ENCODE measurements at places on chromosomes 5 and 9.

- no peak for DNase-seq
Observed at GRCh38 chr9:127180457-127181314, 58.3 kb upstream of the ANGPTL2 start.

- no peak for DNase-seq
Observed at GRCh38 chr9:91837981-91838731, 111.9 kb downstream of the ROR2 start.

DNA sequence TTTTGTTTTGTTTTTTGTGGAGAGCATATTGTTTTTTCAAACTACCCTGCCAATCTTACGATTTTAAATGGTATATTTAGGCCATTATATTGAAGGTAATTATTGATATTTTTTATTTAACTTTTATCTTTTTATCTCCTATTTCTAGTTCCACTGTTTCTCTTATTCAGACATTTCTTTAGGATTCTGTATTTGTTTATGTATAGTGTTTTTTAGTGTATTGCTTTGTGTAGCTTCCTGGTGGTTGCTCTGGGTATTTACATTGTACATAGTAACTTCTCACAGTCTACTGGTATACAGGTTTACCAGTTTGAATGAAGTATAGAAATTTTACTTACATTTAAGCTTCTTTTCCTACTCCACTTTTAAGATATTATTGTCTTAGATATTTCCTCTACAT lies 63.2 kb downstream of the ERCC6L2 start:
- no peak for DNase-seq

GRCh38 chr5:66958980-66959641 lies 237.5 kb downstream of the CD180 start:
- DNase-seq, result no peak

- DNase-seq, result no peak
Observed at GRCh38 chr5:99248066-99248465, 319.3 kb upstream of the CHD1 start.

DNA sequence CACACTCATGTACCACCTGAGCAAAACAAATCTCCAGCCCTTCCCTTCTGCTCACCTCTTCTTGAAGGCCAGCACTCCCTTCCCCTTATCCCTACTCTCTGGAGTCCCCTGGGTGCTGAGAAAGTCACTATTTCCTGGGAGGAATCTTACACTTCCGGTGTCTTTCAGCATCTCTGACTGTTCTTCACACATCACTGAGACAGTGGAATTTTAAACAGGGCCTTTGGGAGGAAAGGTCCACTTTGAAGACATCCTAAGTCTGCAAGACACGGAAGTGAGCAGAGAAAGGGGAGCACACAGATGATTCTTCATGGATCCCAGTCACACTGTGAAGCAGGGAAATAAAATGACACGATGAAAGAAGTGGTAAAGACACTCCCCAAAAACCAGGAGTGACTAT lies 25.6 kb downstream of the FRMD3 start:
- DNase-seq, result no peak

- DNase-seq, result no peak
Observed at GRCh38 chr9:70290626-70291025, 31.8 kb downstream of the SMC5 start.

GRCh38 chr5:17951392-17952169 lies 317.3 kb downstream of the TAF11L14 start:
- no peak for DNase-seq

- DNase-seq, result no peak
Observed at GRCh38 chr5:40981420-40981819, 72.1 kb downstream of the C7 start.

- DNase-seq, result no peak
Observed at GRCh38 chr9:133073086-133074014, 11.6 kb downstream of the CEL start.

- DNase-seq, result no peak
Observed at GRCh38 chr9:75950998-75951397, 60.5 kb downstream of the PCSK5 start.

DNA sequence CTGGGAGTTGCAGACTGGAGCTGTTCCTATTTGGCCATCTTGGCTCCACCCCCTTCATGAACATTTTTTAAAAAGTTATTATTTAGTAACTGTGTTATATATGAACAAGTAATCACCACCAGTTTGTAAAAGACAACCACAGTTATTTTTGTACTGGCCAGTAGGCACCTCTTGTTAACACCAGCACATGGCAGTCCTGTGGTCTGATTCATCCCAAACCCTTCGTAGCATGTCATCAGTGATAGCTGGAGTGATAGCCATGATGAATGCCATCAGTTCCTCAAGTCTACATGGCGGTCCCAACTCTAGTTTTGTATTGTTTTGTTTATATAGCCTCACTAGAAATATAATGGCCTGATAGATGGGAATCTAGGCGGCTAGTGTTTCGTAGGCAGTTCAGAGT lies 74.2 kb downstream of the CDC42SE2 start:
- no peak for DNase-seq

DNA sequence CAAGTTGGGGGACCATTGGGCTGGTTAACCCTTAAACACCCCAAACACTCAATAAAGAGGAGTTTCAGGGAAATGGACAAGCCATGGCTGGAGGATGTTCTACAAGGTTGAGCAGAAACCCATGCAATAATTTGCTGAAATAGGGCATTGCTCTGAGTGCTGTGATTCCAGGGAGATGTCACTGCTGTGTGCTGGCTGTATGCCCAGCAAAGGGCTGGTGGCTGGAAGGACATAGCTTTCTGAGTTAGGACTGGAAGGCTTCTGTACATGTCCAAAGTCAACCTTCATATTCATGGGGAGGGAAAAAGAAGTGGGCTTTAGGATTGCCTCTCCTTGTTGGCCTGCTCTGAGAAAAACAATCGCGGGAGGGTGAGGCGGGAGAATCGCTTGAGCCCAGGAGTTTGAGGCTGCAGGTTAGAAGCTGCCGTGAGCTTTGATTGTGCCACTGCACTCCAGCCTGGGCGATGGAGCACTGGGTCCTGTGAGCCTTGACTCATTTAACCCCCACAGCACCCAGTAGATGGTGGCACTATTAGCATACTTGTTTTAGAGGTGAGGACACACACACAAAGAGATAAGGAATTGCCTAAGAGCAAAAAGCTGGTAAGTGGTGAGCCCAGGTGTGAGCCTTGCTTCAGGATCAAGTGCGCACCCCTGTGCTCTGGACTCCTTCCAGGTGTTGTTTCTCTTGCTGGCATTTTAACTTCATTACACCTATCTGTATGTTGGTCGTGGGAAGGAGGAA lies 20.4 kb downstream of the IL12B start:
- DNase-seq, result no peak

GRCh38 chr5:156560002-156560401 lies 233.0 kb downstream of the SGCD start:
- DNase-seq, result no peak

DNA sequence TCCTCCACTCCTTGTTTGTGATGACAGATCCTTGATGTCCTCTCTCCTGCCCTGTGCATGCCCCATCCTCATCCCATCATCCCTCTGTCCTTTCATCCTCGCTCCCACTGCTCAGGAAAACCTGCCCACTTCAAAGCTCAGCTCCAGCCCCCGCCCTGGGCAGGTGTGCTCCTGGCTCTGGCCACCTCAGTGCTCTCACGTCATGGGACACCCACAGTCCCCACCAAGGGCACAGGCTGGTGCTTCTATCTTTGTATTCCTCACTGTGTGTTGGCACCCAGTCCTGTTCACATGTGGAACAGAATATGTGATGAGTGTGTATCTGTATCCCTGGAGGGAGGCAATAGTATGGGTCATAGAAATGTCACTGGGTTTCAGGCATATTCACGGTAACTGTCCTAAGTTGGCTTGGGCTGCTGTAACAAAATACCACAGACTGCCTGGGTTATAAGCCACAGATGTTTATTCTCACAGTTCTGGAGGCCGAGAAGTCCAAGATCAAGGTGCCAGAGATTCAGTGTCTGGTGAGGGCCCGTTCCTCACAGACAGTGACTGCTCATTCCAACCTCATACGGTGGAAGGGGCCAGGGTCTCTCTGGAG lies 13.5 kb downstream of the GFPT2 start:
- no peak for DNase-seq

DNA sequence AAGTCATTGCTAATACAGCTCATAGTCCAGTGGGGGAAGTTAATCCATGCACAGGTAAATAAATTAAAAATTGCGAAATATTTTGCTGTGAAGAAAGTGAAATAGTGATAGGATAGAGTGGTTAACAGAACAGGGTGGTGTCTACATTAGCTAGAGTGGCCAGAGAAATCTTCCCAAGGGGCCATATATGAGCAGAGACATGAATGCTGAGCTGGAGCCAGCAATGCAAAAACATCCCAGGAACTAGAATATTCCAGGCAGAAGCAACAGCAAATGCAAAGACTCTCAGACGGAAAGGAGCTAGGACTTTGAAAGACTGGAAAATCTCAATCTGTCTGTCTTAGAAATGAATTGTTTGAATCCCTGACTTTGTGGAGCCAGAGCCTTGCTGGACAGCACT lies 1221.6 kb downstream of the MAT2B start:
- no peak for DNase-seq

DNA sequence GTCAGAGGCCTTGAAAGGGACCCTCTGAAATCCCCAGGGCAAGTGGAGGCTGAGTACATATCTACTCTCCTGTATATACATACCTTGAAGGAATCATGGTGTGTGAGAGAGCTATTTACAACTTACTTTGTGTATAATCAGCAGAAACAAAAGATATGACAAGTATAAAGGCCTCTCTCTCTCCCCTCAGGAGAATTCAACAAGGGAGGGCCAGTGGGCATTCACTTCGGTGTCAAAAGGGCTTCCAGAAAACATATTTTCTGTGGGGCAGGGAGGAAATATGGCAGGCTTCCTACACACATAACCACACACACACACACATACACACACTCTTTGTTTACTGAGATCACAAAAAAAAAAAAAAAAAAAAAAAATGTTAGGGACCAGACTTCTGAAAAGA lies 181.7 kb downstream of the BNC2 start:
- DNase-seq, result no peak

GRCh38 chr5:151221574-151221973 lies 2.3 kb downstream of the CCDC69 start:
- DNase-seq, result no peak

DNA sequence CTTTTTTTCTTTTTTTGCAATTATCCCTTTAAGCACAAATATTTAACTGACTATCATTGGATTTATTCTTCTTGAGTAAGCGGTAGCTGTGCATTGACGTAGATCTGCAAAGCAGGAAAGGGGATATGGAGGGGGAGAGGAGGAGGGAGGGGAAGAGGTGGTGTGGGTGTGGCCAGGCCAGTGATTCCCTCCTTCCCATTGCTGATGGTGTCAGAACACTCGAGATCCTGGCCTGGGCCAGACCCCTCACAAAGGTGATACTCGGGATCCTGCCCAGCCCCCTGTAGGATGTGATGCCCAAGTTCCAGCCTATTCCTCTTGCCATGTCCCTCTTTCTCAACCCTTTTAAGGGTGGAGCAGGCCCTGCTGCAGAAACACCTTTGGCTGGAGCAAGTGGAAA lies 9.9 kb downstream of the SLC36A3 start:
- no peak for DNase-seq

- DNase-seq, result no peak
Observed at GRCh38 chr5:135382106-135382790, 16.8 kb downstream of the MACROH2A1 start.

GRCh38 chr5:114360816-114361723 lies 800 bp upstream of the KCNN2 start:
- no peak for DNase-seq

DNA sequence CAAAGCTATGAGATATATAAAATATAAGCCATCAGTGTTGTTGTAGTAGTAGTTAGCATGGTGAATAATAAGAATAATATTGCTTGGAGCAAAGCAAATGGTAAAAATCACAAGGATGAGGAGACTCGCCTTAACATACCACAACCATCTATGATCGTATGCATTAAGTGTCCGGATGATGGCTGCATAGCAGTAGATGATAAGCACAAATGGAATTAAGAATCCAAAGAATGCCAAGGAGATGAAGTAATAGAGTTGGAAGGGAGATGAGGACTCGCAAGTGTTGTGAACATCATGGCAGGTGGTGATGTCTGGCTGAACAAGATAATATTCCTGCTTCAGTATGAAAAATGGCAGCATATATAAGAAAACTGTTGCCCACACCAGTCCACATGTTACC lies 5.5 kb downstream of the F2RL2 start:
- no peak for DNase-seq

DNA sequence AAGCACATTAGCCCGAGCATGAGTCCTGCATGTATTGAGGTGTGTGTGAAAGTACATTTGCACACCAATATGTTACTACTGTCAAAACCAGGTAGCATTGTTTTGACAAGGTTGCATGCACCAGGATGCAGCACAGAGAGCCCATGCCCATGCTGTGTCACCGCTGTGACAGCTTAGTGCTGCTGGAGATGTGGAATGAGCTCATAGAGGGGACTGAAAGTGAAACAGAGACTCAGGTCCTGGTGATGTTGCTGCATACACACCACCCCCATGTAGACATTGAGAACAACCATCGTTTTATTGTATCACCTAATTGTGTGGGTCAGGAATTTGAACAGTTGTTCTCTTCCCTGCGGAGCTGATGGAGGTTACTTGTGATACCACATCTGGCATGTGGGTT lies 53.0 kb downstream of the GADD45G start:
- DNase-seq, result no peak

DNA sequence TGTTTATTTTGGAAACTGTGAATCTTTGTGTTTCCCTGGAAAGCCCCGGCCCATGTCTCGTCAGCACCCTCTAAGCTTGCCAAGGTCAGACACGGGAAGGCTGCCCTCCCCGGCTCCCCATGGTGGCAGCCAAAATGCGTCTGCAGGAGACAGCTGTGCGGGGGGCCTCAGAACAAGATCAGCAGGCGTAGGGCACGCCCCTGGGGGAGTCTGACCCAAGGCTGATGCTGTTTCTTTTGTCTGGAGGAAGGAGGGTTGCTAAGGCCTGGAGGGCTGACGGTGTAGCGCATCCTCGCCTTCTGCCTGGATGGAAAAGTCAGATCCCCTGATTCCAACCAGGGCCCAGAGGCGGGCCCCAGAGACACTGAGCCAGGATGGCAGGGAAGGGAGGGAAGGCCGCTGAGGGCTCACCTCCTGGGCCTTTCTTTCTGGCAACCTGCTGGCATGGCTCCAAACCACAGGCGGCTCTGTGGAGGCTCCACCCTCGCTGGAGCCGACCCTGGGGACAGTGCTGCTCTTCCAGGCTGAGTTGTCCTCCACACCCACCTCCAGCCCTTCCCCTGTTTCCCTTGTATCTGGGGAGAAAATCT lies 57.2 kb downstream of the OLFM1 start:
- DNase-seq, result no peak

DNA sequence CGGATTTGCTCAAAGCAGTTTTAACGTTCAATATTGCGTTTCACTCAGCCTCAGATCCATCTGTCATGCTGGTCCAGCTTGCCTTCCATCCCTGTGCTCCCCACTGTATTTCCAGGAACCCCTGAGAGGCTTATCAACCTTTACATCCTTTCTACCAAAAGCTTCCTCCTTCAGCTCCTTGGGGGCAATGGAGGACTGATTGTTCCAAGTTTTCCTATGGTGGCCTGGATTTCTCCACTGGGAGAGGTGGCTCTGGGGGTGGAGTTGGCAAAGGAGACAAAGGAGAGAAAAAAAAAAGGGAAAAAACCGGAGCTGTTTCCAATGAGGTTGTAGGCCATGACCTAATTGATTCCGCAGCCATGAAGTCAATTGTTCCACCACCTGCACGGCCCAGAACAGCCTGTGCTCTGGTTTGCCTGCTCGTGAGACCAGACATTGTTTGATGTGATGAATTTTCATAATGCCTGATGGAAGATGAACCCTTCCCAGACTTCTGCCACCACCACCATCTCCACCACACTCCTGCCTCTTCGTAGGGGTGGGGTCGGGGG lies 54.1 kb downstream of the ABLIM3 start:
- no peak for DNase-seq
